ENCODE measurements at places on chromosomes 16 and 17.

DNA sequence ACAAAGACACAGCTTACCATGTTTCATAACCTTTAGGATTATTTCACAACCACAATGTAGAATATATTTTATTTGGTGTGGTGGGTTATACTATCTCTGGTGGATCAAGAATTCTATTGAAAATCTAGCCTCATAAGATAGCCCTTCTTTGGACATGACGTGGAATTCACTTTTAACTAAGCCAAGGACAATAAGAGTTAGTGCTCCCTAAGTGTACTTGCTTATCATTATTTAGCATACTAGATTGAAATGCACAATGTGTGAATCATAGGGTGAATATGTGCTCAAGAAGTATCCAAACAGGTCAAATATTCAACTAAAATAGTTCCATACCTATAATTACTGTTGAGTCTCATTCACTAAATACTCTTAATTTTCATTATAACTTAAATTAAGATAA, 1179.5 kb upstream of the GOT2 start:
- DNase-seq: peak; percentile 20

- DNase-seq: peak; percentile 35
These were observed 668.2 kb downstream of the CDH11 start for GRCh38 chr16:64453646-64454045.

- DNase-seq: no peak
These were observed 457.5 kb downstream of the TOX3 start for GRCh38 chr16:52089476-52089875.

GRCh38 chr17:83132251-83133081, 53.1 kb downstream of the METRNL start:
- peak; percentile 13 for DNase-seq

DNA sequence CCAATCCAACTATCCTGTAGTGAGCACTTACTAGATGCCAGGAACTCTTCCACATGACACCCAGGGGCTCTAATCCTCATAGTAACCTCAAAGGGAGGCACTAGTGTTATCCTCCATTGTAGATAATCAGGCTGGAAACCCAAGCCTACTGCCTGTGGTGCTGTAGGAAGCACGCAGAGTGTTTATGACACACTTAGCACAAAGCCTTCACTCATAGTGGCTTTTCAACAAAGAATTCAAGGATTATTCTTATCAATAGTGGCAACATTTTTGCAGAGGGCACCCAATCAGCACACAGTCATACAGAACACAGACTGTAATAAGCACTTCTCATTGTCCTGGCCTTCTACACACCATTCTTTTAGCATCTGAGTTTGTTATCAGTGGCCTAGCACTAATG, 18.5 kb upstream of the SOX9 start:
- no peak for DNase-seq

DNA sequence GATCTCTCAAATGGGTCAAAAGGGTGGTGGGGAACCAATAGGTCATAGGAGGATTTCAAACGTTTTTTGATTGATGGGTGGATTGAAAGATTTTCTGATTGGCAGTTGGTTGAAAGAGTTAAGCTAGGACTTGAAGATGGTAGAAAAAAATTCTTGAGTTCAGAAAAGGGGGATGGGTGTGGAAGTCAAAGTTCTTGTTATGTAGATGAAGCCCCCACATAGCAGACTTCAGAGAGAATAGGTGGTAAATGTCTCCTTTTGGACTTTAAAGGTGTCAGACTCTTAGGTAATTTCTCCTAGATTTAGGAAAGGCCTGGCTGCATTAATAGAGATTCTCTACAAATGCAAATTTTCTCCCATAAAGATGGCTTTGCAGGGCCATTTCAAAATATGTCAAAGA, 163.3 kb downstream of the HS3ST4 start:
- DNase-seq: no peak

GRCh38 chr16:85798901-85799496, 345 bp downstream of the EMC8 start:
- no peak for DNase-seq

DNA sequence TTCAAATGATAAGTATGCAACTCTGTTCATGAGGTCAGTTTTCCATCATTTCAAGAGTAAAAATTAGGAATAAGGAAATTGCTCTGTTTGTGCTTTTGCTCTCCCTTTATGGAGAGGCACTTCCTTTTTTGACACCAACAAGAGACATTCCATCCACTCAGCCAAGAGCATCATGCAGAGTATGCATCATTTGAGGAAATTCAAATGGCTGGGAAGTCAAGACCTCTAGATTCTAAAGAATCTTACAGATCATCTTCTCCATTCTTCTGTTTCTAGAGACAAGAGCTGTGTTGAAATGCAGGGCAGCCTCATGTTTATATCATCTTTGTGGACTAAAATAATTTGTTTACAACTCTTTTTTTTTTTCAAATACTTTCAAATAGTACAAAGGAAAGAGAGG, 669.4 kb downstream of the CDH11 start:
- peak; percentile 75 for DNase-seq
